ENCODE measurements at places on chromosomes 13 and 19.

GRCh38 chr19:35790981-35791813 lies 15.8 kb downstream of the ARHGAP33 start:
- DNase-seq, result no peak

GRCh38 chr13:82370316-82370715 lies 1512.0 kb downstream of the SLITRK1 start:
- no peak for DNase-seq

DNA sequence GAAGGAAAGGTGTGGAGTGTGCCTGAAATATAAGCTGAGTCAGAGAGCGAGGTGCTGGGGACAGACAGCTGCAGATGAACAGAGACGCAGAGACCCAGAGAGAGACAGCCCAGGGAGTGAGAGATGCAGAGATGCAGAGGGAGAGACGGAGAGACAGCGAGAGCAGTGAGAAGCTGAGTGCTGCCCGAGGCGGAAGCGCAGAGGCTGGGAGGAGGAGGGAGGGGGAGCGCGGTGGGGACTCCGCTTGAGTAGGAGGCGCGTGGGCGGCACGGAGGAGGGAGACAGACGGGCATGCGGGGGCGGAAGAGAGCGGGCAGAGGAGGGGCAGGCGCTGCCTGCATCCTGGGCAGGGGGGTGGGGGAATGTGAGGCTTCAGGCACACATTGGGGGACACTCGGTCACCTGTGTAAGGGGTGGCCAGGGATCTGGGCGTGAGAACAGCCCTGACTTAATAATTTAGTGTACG lies 25.7 kb downstream of the SLC8A2 start:
- no peak for DNase-seq

- no peak for DNase-seq
Observed at GRCh38 chr19:46134527-46134926, 10.0 kb upstream of the IGFL3 start.

DNA sequence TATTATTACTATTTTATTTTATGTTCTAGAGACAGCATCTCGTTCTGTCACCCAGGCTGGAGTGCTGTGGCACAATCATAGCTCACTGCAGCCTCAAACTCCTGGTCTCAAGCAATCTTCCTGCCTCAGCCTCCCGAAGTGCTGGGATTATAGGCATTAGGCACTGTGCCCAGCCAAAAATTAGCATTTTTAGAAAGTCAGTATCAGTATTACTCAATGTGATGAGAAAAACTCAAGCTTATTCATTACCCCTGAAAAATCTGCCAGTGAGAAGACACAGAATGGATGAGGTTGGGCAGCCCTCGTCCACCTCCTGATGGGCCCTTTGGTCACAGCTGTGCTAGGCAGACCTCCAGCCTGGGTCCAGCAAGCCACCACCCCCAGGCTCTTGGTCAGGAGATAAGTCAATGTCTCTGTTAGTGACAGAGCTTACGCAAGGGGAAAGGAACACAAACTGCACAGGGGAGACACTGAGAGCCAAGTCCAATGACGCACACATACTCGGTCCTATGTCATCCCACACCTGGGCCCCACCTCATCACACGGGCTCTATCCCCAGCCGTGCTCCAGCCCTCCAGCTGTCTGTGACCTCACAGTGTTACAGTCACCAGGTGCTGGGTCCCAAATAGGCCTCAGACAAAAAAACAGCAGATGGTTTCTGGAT lies 19.8 kb downstream of the PEPD start:
- no peak for DNase-seq

GRCh38 chr19:44758596-44758995 lies 10.1 kb downstream of the BCL3 start:
- no peak for DNase-seq

DNA sequence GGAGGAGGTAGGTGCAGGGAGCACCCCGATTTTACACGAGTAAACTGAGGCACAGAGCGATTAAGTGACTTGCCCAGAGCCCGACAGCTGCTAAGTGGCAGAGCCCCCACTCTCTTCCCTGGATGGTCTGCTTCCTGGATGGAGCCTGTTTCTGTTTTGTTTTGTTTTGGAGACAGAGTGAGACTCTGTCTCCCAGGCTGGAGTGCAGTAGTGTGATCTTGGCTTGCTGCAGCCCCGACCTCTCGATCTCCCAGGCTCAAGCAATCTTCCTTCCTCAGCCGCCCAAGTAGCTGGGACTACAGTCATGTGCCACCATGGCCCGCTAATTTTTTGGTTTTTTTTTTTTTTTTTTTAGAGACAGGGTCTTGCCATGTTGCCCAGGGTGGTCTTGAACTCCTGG lies 17.3 kb downstream of the BICRA start:
- DNase-seq, result no peak

- no peak for DNase-seq
Observed at GRCh38 chr13:113058988-113059850, 46.4 kb upstream of the F7 start.

GRCh38 chr13:44237276-44237767 lies 136.3 kb upstream of the SERP2 start:
- peak; percentile 49 for DNase-seq

DNA sequence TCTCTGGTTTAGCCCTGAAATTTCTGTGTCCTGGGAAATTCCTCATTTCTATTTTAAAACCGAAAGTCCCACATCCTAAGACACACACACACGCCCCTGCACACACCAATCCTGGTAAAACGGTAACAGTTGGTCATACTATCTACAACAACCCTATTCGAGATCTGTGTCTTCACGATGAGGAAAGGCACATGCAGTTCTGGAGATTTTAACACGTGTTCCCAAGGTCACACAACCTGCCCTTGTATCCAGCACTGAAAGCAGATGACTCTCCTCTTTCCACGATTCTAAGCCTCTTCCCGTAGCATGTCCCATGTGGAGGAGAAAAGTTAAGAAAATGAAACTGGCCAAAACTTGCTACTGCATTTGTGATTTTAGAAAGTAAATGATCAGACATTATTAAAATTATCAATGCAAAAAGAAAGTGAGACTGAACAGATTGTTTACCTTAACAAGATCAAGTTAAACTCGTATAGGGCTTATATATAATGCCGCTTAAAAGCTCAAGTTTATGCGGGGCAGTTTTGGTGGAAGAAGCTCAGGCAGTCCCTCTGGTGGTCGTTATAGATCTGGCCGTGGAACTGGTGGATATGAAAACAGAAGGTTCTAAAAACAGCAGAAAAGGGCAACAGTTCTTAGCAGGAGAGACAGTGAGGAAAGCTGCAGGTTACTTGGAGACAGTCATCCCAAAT lies 32.7 kb downstream of the VSTM1 start:
- no peak for DNase-seq

DNA sequence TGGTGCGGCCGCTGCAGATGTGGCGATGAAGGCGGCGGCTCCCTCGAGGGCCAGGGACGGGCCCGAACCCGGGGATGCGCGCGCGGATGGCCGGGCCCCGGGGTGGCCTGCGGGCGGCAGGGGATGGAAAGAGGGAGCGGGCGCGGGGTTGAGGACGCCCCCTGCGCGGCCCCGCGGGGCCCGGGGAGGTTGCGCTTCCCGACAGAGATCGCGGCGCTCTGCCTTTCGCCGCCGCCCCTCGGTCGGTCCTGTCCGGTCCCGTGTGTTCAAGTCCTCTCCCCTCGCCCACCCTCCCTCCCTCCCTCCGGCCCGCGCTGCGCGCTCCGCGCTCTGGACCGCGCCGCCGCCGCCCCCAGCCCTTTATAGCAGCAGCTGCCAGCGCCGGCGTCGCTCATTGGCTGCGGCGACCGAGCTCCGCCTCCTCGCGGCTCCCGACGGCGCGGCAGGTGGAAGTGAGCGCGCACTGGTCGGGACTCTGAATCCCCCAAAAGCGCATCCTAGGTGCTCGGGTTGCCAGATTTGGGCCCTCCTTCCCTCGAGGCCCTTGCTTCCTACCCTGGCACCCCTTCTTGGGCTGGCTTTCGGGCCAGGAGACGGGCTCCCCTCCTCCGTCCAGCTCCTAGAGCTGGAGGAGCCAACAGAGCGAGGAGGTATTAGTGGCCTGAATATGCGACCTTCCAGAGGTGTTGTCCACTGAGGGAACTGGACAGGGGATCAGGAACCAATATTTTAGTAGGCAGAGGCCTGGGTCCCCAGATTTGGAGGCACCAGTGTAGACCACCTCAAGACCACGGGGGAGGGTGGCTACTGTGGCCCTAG lies at the start of gene ELAVL3:
ELAVL3 (minus strand) TSS at position 332 of the 819 bp plus-strand sequence. CDS start 438 bp downstream, outside the sequence.
- peak; percentile 53 for DNase-seq

GRCh38 chr19:947707-948539 lies 22.1 kb downstream of the ARID3A start:
- peak; percentile 94 for DNase-seq

DNA sequence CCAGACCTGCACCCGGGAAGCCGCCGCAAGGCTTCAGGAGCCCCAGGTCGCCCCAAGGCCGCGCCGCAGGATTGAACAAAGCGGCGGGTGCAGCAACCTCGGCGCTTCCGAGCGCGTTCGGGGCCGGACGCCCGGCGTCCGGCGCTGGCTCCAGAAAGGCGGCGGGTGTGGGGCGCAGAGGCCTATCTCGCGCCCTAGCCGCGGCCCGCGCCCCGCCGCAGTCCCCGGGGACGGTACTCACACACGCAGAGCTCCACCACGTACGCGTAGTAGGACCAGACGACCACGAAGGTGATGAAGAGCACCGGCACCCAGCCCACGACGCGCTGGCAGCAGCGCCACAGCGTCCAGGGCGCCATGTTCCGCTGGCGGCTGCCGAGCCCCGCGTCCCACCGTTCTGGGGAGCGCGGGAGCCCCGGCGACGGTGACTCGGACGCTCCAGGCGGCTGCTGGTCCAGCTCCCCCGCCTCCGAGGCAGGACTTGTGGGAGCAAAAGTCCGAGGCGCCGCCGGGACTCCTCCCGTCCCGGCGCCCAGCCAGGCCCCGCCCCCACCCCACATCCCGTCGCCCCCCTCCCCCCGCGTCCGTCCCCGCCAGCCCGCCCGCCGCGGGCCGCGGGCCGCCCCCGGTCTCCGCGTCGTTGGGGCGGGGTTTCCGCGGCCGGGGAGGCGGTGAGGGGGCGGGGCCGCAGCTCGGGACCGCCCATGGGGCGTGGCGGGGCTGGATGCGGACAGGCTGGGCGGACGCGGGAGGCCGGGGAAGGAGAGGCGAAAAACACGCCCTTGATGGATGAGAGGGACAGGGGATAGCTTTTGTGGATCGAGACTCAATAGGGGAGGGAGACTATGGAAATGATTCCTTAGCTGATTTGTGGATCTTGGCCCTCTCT lies at the start of gene ZDHHC20:
ZDHHC20 (minus strand) TSS at position 491 of the 889 bp plus-strand sequence; CDS start at position 359, 132 bp downstream.
- peak; percentile 99 for DNase-seq

Measured in GM20000 (cell line).